Activated CD4-positive, alpha-beta T cell treated with anti-CD3 and anti-CD28 coated beads for 24 hours (primary cell): ENCODE measurements at places on chromosomes 6 and 20.
A peak's percentile ranks its signal among the peaks of the same experiment; 100 is the strongest.

- DNase-seq: no peak
Measured at GRCh38 chr6:53917464-53917842, 122.6 kb downstream of the LRRC1 start.

DNA sequence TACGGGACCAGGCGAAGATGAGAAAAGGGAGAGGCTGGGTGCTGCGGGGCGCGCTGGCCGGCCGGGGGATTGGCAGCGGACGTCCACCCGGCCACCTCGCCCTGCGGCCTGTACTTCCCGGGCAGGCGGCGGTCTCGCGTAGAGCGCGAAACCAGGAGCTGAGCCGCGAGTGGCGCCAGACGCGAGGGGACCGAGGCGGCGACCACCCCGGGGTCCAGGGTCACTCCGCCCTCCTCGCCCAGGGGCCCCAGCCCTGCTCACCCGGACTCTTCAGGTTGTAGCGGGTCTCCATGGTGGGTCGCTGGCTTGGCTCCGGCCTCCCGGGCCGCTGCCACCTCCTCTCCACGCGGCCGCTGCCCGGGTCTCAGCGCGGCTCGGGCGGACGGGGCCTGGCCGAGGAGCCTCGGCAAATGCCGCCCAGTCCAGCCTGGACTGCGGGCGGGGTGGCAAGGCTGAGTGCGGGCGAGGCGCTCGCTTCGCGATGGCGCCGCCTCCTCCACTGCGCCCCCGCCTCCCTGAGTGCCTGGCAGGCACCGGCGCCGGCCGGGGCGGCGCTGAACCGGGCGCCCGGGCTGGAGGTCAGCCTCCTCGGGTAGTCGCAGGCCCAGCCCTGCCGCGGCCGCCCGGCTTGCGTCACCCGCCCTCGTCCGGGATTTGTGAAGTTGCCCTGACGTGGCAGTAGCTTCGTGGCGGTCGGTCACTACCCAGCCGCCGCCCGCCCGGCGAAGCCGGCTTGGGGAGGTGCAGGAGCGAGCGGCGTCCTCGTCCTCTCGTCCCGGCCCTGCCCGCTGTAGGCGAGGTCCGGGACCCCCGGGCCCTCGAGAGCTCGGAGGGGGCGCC, at the start of gene UBE2J1:
Gene UBE2J1 (minus strand): TSS at position 445 of the 840 bp plus-strand sequence. CDS start 153 bp downstream, at position 292.
- DNase-seq: peak; percentile 65

GRCh38 chr6:33785778-33786177, 3.2 kb downstream of the LEMD2 start:
- no peak for DNase-seq

DNA sequence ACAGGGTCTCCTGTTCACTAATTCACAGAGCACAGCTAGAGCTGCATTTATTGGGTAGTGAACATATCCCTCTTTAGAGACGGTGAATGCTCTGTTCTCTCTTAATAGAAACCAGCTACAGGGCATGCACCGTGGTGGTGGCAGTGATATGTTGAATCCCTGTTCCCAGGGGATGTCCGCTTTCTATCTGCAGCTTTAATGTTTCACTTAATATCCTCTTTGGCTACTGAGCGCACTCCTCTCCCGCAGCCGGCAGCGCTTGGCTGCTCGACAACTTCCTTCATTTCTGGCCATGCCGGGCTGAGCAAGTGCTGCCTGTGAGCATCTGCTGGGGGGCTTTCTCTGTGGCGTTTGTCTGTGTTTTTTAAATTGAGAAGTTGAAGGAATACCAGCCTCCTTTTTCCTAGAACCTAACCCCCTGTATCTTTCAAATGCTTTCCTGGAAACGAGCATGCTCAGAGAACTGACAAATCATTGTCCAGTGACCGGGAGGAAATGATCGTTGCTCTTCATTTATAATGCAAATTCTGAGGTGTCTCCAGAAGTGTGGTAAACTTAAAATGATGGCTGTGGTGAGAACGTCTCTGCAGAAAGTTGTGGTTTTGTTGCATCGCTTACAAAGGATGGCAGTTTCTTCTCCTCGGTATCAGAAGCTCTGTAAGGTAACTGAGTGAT, 297.9 kb downstream of the UTRN start:
- DNase-seq: no peak

- DNase-seq: no peak
Measured at GRCh38 chr6:47371870-47372255, 62.2 kb upstream of the TNFRSF21 start.

DNA sequence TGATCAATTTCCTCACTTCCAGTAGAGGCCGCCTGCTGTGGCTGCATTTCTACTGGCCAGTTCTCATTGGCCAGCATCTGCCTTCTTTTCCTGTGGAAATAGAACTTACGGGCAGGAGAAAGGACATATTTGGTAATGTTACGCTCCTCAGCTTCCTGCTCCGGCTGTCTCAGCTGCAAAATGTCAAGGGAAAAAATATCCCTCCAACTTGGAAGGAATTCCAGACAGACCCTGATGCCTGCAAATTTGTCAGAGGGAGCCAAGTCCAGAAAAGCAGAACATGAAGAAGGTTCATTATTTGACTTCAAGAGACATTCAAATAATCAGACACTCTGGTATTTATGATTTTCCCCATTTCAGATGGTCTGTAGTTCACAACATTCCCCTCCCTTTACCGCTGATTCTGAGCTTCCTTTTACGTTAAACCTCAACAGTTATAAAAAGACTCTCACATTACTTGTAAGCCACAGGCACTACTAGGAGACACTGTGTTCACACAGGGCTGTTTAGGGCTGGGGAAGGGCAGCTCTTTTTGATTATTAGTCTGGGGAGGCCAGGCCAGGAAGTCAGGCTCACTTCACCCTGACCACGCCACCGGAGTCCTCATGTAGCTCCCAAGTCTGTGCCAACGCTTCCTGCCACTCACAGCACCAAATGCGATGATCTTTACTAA, 179.6 kb upstream of the CCN2 start:
- no peak for DNase-seq

DNA sequence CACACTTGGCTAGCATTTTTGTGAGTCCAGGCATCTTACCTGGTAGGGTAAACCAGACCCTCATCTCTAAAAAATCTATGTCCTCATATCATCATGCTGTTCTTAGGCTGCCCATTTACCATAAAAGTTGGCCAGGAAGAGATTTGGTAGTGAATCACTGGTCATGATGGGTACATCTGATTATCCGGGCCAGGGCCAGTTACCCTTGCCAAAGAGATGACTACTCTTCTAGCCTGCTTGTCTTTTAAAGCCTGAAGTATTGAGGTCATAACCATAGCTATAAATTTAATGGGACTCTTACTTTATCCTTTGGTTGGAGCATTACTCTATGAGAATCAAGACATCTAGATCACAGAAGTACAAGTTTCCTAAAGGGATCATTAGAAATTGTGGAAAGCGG, 276.8 kb downstream of the TENT5A start:
- no peak for DNase-seq

- DNase-seq: no peak
Measured at GRCh38 chr6:132236744-132237143, 164.5 kb downstream of the MOXD1 start.

DNA sequence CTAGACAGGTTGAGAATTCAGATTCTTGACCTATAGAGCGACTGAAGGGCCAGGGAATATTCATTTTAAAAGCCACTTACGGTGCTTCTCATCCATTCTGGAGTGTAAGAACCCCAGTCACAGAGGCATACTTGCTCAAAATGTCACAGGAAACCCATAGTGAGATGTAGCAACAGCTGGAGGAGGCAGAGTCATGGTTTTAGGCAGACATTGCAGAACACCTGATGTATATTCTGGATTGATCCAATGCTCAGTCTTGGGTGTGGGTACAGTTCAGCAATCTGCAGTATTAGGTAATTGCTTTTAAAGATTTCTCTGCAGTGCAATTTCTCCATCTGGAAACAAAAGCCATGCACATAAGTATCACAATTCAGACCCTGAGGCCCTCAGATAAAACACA, 137.4 kb upstream of the SLC22A23 start:
- DNase-seq: no peak

DNA sequence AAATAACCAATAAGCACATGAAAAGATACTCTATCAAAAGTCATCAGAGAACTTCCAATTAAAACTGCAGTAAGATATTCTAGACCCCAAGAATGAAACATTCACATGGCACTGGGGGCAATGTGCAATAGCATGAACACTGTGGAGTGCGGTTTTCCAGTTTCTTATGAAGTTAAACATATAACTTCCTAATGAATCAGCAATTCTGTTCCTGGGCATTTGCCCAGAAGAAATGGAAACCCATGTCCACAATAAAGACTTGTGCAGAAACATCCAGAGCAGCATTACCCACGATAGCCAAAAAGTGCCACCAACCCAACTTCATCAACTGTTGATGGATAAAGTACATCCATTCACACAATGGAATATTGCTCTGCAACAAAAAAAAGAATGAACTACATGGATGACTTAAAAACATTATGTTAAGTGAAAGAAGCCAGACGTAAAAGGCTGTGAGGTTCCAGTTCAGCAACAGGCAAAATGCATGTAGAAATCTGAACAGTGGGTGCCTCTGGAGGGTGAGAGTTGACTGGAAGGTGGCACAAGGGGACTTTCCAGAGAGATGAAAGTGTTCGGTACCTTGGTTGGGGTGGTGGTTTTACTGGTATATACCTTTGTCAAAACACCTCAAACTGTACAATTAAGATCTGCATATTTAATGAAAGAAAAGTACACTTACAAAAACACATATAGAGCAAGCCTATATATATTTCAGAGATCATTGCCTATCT, 207.2 kb upstream of the ECI2 start:
- no peak for DNase-seq

DNA sequence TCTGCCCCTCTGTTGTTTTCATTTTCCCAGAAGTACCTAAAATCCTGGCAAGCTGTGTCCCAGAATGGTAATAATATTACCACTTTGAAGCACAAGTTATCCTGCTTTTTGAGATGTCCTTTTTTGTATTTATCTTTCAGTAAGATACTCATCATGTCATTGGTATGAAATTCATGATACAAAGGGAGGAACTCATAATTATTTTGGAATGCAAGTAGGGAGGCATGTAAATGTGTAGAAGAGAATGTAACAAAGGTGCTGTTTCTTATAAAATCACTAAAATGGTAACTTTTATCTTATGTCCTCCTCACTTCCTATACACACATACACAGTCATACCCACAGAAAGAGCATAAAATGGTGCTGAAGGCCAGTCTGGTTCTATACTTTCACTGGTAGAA, 109.9 kb downstream of the CD2AP start:
- DNase-seq: no peak

DNA sequence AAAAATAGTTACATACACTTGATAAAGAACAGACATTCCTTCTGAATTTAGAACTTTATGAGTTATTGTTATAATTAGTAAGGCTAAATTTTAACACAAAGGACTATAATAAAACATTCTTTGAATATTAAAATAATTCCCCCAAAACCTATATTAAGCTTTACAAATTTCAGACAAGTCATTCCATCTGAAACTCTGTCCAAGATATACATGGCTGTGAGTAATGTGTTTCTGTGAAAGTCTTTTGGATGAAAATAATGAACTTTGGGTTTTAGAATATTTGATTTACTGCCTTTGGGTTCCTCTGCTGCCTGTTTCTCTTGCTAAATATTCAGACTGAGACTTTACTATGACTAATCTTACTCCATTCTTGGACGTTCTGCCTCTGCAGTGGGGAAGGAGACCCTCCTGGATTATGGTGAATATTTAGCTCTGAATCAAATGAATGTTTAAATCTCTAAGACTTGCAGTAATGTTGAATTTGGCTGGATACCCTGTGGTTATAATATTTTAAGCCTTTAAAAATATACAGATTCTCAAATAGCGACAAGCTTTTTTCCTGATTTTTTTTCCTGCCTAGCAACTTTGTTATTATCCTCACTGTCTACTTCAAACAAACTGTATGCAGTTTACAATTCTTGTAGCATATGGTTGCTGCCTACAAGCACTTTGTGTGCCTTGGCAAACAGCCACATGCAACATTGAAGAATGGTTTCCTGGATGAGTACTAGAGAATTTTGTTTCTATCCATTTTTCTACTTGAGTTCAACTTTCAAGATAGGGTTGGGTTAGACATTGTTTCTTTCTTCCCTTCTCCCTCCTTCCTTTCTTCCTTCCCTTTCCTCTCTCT, 51.4 kb downstream of the TXLNB start:
- DNase-seq: no peak

DNA sequence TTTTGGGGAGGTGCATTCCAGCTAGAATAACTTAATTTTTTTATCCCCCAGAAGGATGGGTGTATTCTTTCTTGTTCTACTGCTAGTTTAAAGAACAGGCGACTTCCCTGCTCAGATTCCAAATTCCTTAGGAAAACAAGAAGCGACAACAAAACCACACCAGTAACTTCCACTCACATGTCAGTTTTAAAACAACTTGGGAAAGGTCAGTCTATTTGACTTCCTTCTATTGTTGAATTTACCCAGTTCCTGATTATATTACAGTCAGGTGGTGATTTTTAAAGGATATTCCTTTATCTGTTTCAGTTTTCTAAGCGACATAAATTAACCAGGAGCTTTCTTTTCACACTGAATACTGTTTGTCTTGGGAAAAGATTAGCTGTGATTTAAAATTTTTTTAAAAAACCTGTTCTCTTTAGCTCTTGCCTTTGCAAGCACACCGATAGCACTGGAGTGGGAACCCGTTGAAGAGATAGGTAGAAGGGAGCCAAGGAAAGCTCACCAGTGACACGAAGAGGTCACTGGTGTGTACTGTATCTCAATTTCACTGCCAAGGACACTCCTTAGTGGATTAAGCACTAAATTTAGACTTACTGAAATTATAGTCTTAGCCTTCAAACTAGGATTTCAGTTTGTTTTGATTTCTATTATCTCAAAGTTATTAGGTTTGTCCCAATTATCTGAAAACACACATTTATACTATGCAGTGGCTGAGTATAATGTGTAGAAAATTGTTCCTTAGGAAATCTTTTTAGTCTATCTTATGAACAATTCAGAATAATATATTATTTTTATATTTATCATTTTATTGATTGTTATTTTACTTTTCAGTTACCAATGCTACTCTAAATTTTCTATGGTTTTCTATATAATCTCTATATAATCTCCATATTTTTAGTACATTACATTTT, 22.3 kb downstream of the MARCKS start:
- no peak for DNase-seq

DNA sequence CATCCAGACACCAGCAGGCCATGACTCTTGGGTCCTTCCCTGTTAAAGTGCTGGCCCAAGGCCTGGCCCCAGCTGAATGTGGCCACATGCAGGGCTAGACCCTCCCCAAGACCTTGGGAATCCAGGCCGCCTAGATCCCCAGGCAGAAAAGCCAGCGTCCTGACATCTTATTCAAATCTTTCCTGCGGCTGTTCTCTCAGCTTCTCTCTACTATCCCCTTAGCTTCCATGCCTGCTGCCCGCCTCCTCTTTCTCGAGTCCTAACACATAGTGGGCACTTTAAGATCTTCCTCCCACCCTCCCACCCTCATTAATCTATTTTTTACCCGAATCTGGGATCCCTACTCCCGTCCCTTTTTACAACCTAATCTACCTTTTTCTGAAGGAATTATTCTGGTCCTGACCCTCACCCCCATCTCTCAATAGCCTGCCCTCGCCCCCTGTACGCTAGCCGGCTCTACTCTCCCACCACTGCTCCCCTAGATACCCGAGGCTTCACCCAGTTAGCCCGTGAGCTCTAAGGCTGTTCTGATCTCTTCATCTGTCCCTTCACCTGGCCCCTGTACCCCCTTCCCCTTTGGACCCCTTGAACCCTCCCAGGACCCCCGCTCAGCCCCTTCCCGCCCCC, at the start of gene CCHCR1:
Gene CCHCR1 (minus strand): TSS at position 290 of the 627 bp plus-strand sequence. CDS start 202 bp downstream, at position 88.
- DNase-seq: no peak

GRCh38 chr6:5163247-5163646, 78.1 kb downstream of the PPP1R3G start:
- no peak for DNase-seq
